Fibroblast of skin of right quadriceps (primary cell): ENCODE measurements at places on chromosomes 1 and 21.
A peak's percentile ranks its signal among the peaks of the same experiment; 100 is the strongest.

- peak; percentile 55 for DNase-seq
Observed at GRCh38 chr1:78322928-78323680, 167.7 kb upstream of the PTGFR start.

- no peak for DNase-seq
Observed at GRCh38 chr1:192937128-192937527, 122.0 kb downstream of the UCHL5 start.

GRCh38 chr1:176119549-176119948 lies 87.5 kb downstream of the COP1 start:
- DNase-seq, result no peak

GRCh38 chr21:29148530-29148929 lies 18.1 kb downstream of the MAP3K7CL start:
- DNase-seq, result peak; percentile 80

DNA sequence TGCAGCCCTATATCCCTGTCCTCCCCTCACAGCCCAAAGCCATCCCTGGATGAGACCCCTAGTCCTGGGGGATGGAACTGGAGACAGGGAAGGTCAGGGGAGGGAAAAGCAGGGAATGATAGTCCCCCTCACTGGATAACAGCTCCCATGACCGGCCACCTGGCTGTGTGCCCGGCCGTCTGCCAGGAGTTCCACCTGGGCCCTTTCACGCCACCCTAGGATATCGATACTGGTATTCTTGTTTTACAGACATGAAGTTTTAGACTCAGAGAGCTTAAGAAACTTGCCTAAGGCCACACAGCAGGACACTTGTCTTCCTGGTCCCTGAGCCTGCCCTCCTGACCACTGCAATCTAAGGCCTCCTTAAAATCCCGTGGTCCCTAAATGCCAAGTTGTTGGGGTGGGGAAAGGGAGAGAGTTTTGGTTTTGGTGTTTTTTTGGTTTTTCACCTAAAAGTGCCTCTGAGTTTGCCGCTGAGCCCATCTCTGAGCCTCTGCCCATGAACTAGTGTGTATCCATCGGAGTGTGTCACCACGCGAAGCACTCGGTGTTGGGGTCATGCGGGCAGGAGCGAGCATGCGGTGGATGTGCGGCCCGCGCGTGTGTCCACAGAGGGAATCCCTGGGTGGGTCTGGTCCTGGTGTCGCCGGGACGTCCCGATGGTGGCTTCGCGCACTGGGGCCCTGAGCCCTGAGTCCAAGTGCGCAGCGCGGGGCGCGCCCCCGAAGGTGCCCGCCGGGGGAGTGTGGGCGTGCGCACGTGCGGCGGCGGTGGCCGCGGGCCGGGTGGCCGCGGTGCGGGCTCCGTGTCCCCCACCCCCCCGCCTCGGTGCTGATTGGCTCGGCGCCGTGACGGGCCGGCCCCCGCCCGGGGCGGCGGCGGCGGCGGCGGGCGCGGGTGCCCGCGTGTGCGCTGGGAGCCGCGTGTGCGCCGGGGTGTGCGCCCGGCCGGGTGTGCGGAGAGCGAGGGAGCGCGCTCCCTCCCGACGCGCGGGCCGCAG lies at the start of gene EPHA8:
Gene EPHA8 (plus strand): TSS at position 906 of the 1,000 bp plus-strand sequence. CDS start 147 bp downstream, outside the sequence.
- no peak for DNase-seq

GRCh38 chr1:212944229-212944901 lies 6.0 kb upstream of the VASH2 start:
- DNase-seq, result no peak

DNA sequence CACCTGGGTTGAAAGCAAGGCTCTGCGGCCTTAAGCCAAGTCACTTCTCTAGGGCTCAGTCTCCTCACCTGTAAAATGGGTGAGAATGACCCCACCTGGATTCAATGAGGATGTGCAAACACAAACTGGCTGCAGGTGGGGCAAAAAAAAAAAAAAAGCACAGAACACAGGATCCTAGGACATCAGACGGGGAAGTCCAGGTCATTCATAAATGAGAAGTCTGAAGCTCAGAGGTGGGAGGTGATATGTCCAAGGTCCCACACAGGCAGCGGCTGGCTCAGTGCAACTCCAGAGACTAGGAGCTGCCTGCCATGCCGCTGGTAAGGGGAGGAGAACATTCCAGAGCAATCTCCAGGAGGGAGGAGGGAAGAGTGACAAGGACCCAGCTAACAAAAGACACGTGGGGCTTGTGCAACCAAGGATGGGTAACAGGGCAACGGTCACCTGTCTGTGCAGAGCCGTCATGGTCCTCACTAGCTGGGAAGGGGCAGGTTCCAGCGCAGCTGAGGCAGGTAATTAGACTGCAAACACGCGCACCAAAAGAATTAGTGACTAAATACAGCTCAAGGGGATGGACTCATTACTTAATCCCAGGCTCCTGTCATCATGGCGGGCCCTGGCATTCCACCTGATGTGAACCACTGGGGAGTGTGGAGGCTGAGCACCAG lies 19.5 kb downstream of the IFFO2 start:
- no peak for DNase-seq

DNA sequence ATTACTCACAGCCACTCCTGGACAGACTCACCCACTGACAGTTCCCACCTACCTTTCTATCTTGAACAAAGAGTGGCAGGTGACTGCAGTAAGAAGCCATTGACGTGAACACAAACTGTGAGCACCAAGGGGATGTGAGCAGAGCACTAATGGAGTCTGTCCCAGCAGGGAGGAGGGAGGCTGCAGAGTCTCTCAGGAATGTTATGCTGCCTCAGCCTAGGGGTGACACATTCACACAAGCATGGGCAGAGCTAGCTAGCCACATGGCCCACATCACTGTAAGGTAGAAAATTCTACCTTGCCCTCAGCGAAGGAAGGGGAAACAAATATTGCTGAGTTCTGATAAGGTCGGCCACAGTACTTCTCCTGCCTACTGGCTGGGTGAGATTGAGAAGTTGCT lies 56.8 kb upstream of the PTGFRN start:
- DNase-seq, result peak; percentile 67

GRCh38 chr1:227662933-227663332 lies 72.2 kb downstream of the JMJD4 start:
- DNase-seq, result no peak

GRCh38 chr21:15839601-15840000 lies 109.8 kb downstream of the USP25 start:
- peak; percentile 15 for DNase-seq

DNA sequence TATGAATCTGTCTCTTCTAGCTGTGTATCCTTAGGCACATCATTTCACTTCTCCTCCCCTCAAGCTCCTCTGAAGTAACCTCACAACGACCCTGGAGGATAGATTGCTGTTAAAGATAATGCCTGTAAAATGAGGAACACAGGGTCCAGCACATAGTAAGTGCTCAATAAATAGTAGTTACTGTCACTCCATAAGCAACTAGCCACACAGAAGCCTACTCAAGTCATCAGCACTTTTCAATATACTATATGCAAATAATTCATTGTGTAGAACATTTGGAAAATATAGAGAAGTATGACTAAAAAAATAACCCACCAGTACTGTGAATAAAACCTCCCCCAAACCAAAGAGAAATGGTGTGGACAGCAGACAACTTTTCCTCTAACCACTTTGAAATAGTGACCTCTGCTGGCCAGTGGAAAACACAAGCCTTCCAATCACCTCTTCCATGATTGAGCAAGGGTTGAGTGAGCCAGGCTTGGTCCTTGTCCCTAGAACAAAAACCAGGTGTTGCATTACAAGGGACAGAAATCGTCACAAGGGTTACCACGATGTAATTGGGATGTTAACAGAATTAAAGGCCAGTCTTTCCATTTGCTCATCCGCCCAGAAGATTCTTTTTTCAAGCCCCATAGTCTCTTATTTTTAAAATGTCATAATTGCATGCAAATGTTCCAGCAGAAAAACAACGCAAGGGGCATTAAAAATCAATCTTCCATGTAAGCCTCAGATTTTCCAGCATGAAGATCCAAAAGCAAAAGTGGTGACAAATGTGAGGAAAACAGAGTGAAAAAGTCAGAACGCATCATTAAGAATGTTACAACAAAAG lies 15.7 kb upstream of the GLIS1 start:
- peak; percentile 71 for DNase-seq

DNA sequence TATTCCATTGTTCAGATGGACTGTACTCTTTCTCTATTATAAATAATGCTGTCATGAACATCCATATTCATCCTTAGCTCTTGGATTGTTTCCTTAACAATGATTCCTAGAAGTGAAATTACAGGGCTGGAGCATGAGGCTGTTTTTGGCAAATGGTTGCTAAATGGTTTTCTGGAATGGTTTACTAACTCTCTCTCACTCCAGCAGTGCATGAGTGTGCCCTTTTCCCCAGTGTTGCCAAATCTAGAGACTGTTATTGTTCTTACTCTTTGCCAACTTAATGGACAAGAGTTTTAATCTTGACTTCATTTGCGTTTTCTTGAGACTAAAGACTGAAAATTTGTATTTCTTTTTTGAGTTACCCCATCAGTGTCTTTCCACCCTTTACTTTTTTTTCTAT lies 113.0 kb downstream of the PAPPA2 start:
- no peak for DNase-seq

DNA sequence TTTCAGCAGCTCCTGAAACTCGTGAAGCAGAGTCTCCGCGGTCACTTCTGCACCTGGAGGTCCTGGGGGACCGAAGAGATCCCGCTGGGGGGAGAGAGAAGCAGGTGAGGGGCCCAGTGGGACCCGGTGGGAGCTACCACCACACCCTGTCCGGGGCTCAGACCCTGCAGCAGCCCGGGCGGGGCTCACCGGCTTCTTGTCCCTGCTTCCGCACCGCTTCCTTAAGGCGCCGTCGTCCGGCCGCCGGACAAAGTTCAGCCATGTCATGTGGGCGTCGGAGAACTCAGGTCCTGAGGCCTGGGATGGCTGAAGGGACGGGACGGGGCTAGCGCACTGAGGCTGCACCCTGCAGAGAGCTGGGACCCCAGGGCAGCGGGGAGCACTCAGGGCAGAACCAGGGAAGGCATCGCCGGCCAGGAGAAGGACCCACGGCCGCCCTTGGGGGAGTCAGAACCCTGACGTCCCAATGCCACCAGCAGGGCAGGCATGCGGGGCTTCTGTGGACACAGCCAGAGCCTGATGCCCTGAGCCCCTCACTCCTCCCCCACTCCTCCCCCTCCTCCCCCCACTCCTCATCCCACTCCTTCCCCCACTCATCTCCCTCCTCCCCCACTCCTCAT lies 2.2 kb downstream of the C1QTNF12 start:
- no peak for DNase-seq

DNA sequence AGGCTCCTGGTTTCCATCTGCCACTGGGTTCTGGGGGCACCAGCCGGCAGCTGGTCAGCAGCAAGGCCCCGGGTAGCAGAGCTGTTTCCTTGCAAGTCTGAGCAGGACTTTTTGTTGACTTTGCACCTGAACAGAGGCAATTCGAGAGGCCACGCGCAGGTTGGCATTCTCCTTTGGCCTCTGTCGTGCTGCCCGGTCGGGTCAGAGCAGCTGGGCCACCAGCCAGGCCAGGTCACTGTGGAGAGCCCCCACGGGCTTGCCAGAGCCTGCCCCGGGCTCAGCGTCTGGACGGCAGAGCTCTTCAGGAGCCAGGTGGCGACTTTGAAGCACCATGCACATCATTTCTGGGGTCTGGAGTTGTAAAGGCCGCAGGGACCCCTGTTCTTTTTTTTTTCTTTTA lies 28.4 kb upstream of the TMEM52 start:
- DNase-seq, result no peak

DNA sequence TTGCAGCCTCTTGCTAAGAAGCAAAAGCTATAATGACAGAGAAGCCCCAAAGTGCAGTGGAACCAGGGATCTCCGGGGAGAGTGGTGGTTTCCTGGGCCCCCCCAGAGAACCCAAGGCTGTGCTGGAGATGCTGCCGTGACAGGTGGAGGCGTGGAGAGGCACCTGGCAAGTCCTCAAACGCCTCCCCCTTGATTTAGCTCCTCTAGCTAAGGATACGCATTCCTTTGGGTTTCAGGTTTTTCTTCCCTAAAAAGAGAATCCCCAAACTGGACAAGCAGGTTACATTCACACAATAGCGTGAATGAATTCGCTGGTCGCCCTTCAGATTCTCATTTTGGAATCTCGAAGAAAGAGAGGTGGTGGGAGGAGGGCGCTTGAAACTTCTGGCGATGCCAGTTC lies 853 bp upstream of the ATP1A1 start:
- DNase-seq, result no peak

- DNase-seq, result peak; percentile 13
Observed at GRCh38 chr1:171179318-171180227, 5.5 kb upstream of the FMO2 start.

DNA sequence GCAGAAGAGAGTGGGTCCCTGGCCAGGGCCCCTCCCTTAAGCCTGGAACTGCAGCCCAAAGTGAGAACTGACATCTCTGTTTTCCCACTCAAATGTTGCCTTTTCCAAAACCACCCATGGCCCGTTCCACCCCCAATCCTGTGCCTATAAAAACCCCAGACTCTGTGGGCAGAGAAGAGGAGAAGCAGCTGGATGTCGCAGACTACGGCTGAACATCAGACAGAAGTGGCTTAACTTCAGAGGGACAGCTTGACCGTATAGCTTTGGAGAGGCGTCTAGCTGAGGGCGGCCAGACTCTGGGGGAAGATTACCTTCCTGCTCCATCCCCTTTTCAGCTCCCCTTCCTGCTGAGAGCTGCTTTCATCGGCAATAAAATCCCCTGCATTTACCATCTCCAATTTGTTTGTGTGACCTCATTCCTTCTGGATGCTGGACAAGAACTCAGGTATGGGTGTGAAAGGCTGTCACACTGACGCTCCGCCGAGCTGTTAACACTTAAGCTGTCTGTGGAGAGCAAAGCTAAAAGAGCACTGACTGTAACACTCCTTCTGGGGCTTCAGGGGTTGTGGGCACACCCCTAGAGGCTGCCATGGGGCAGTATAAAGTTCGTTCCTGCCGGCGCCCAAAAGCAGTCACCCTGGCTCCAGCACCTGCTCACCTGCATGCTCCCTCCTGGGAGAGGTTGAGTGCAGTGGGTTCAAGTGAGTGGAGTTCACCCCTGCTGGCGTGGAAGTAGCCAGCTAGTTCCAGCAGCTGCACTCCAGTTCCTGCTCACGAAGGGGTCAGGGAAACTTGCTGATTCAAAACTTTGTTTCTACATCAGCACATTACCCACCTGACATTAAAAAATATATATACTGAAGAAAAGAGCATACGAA lies 19.6 kb upstream of the ERO1B start:
- DNase-seq, result no peak
